NCI-H526 (cell line): ENCODE measurements at places on chromosomes 7 and 10.

- DNase-seq, result peak; percentile 60
Measured at GRCh38 chr7:55573234-55573900, 1.1 kb upstream of the VOPP1 start.

DNA sequence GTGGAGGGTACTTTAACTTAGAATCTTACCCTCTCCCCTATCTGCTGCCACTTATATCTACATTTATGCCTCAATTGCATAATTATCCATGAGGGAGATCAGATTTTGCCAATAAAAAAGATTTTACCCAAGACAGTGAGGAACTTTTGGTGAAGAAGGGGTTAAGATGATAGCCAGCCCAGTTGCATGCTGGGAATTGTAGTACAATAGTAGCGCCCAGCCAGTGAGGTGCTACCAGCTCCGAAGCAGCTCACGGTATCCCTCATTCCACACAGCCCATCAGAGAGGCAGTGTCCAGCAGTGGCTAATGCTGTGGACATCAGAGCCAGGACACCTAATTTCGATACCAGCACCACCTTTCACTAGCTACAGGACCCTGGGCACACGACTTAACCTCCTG is 5.9 kb upstream of the LGI1 start:
- DNase-seq, result peak; percentile 18

GRCh38 chr10:36803229-36803628 is 322.2 kb upstream of the ANKRD30A start:
- no peak for DNase-seq

DNA sequence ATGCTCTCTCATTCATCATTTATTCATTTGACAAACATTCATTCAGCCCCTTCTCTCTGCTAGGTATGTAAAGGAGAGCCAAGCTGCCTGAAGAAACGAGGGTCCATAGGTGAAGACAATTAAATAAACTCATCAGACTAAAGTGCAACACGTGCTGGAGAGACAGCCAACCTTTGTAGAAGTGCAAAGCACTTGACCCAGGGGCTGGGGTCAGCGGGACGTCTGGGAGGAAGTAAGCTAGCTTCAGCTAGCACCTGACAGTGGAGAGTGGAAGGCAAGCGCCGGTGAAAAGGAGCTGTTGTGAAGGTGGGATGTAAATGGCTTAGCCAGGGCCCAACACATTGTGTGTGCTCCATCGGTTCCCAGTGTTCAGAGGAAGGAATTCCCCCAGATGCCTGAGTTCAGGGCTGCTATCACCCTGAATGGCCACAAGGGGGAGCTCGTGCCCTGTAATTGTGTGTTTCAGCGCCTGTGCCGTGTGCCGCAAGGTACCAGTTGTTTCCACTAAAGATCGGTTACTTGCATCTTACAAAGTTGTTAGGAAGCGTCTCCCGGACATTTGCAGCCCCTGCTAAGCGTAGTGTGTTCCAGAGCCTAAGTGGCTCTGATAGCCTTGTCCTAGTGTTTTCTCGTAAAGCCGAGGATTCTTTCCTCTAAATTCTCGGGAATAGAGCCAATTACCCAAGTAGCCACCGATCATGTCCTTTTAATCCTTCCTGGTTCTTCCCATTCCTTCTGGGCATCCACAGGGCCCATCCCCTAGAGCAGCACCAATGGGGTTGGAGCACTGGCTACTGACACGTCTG is 30.6 kb downstream of the TLX1 start:
- peak; percentile 37 for DNase-seq

GRCh38 chr7:133871757-133872156 is 255.4 kb upstream of the LRGUK start:
- no peak for DNase-seq

DNA sequence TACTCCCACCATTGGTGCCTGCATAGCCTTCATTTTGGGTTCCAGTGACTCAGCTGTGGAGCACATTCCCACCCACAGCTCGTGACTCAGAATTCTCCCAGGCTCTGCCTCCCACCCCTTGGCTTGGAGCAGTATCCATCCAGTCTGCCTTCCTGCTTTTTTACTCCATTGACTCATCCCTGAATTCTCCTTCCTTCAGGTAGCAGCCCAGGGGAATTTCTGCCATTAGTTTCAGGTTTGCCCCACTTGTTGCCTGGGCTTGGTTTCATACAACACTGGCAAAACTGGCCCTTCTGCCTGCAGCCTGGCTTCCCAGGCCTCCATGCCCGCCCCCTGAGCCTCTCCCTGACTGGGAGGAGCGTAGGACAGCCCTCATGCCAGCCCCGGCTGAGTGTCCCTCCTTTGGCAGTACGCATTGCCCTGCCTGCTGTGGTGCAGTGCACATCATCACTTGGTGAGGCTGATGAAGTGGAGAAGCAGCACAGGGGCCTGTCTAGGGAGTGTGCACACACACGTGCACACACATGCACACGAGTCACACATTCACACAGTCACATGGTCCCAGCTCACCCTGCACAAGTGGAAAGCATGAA is 55.0 kb downstream of the SNX10 start:
- no peak for DNase-seq

- no peak for DNase-seq
Measured at GRCh38 chr7:53062796-53063195, 27.4 kb downstream of the POM121L12 start.

- no peak for DNase-seq
Measured at GRCh38 chr7:27423290-27423689, 180.7 kb downstream of the EVX1 start.

DNA sequence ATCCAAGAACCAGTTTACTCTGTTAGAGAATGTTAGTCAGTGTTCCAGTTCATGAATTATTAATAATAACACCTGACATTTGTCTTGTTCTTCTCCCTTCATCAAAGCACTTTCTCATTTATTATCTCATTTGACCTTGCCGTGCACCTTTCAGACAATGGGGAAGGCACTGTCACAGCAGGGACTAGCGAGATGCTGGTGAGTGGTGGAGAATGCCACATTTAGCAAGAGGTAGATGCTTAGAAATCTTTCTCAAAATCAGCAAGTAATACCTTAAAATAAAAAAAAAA is 34.2 kb upstream of the XRCC2 start:
- DNase-seq, result no peak

- DNase-seq, result no peak
Measured at GRCh38 chr7:93968911-93969620, 35.1 kb downstream of the BET1 start.

DNA sequence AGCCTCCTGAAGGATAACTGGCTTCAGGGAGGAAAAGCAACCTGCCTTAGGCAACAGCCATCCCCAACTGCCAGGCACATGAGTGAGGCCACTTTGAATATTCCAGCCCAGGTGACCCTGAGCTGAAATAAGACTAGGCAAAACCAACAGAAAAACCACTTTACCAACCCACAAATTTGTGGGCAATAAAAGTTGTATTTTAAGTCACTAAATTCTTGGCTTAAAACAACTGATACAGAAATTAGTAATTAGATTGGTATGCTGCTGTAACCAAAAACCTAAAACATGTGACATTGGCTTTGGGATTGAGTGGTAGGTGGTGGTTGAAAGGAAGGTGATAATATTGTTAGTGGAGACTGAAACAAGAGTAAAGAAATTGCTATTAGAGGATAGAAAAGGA is 39.9 kb downstream of the ABCB4 start:
- no peak for DNase-seq

DNA sequence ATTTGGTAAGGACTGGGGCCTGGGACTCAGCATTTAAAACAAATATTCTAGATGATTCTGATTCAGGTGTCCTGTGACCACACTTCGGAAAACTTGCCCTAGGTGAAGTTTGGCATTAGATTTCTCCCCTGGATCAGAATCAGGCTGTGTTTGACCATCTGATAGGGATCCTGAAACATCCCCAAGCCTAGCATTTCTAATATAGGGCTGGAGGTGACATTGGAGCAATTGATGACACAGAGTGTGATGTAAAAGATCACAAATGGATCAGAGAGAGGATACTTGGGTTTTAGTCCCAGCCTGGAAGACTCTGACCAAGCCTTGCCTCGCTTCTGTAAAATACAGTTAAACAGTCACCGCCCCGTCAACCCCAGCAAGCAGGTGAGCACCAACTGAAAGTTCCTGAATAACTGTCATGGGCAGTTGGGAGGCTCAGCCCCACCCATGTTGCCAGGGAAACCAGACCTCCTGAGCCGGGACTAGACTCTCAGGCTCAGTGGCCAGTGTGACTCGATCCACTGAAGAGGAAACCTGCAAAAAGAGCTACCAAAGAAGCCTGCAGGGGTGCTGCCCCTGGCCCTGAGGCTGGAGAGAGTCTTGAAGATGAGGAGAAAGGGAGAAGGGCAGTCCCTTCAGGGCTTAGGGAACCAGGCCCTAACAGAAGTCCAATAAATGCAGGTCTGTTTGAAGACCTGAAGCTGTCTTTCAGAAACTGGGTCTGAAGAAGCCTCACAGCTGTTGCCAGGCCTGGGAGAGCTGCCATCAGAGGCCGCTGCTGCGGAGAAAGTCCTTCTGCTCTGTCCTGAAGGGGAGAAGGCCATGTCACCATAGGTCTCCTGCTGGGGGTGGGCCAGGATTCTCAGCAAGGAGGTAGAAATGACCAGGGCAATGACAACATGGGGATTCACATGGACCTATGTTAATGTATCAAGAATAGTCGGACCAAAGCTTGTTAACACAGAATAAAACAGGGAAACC is 126.1 kb upstream of the KCNMA1 start:
- peak; percentile 68 for DNase-seq

- no peak for DNase-seq
Measured at GRCh38 chr10:78640796-78641636, 427.8 kb upstream of the ZMIZ1 start.

DNA sequence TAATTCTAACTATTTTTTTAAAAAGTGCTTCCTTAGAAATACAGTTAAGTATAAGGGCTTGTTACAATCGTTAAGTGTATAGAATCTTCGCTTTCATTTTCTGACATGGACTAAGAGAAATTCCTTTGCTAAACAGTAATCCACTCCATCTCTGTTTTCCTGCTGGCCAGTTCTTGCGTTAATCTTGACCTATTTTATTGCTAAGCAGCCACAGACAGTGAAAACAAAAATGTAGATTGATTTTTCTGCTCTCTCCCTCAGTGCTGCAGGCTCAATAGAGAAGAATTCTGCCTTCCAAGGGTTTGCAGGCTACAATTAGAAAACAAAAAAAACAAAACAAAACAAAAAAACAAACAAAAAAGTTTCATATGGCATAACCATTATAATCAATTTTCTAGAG is 310.4 kb upstream of the ADARB2 start:
- DNase-seq, result no peak

DNA sequence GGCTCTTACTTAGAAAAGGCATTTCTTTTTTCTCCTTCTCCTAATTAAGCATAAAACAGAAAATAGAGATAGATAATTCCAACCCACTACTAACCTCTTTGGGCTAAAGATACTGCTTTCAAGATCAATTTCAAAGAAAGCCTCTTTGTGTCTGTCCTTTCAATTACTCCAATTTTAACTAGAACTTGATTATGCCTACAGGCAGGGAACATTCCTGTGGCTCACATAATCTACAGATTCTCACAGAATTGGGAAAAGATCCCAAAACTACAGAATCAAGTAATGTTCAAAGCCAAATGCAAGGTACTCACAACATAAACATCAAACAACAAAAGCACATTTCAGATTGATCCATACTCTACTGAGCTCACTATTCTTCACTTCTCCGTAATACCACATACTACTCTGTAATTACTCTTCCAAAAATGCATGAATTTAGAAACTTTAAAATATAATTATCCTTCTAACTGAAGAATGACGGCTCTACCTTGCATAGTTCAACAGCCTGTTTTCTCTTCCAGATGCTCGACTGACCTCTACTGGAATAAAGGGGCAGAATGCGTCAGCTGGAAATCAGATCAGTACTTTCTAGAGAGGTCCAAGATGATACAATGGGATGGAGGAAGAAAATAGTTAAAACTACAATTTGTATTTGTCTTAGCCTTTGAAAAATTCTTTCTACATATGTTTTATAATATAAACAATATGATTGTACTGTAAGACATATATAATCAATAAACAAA is 3.9 kb downstream of the MTERF1 start:
- no peak for DNase-seq
